T follicular helper cell (primary cell): ENCODE measurements at places on chromosomes 12 and 14.

- no peak for DNase-seq
These were observed 52.1 kb downstream of the STON2 start for GRCh38 chr14:81348061-81348460.

DNA sequence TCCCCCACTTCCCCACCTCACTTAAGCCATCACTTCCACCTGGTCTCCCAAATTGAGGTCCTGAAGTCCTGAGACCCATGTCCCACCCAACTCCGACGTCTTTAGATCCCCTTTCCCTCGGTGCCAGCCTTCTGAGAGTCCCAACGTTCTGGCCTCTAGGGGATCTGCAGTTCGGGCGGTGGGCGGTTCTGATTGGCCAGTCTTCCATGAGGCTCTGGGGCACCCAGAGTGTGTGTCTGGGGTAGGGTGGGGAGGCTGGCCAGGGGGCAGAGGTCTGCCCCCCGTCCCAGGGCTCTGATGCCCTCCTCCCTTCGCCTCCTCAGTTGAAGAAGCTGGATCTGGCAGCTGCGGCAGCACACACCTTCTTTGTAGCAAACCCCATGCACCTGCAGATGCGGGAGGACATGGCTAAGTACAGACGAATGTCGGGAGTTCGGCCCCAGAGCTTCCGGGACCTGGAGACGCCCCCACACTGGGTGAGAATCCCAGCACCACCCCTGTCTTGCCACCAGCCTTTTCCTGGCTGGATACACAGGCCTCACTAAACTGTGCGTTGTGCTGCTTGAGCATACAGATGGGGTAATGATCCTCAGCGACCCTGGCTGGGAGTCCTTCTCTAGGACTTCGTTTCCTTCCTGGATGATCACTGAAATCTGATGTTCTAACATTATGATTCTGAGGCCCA, 1.5 kb downstream of the P3H3 start:
- no peak for DNase-seq

- DNase-seq = no peak
These were observed 306.7 kb downstream of the ZFP36L1 start for GRCh38 chr14:68486033-68486732.

- no peak for DNase-seq
These were observed 265.6 kb upstream of the RGS6 start for GRCh38 chr14:71666571-71667145.

DNA sequence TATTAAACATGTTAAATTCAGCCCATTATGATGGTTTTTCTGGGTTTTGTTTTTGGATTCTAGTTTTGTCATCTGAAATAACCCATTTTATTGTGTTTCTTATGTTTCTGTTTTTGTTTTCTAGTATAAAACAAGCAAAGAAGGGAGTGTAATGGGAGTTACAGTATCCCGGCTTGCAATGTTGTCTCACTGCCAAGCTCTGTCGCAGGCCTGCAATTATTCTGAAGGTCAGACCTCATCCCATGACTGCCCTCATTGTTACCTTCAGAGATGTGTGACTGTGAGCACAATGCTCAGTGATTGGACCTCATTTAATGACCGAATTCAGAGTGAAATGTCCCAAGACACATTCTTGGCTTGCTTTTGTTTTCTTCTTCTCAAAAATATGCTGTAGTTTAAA, 73.0 kb upstream of the ATF1 start:
- no peak for DNase-seq

GRCh38 chr12:89259821-89260220, 92.5 kb downstream of the DUSP6 start:
- no peak for DNase-seq

- DNase-seq = no peak
These were observed 114.4 kb downstream of the LMNTD1 start for GRCh38 chr12:25438638-25439037.
